SJCRH30 (cell line): ENCODE measurements at places on chromosomes 13 and 19. TPM values are rescaled to one million over a fixed set of nuclear protein-coding genes. Genes with fewer than 3 reads are reported as not detected.

- DNase-seq: no peak
These were observed 3.8 kb upstream of the MAP2K7 start for GRCh38 chr19:7899751-7900378.

- no peak for DNase-seq
These were observed 86.0 kb downstream of the ING1 start for GRCh38 chr13:110799246-110800236.

GRCh38 chr13:52804202-52804641, 44.2 kb downstream of the PCDH8 start:
- DNase-seq: peak; percentile 74

- no peak for DNase-seq
These were observed 1.2 kb upstream of the CDC34 start for GRCh38 chr19:530134-531008.

Gene MRPS31
- total RNA-seq: 33.6 and 38.6 TPM in 2 replicates

Gene GPC5
- 0.18 and 0.49 TPM in 2 replicates for total RNA-seq

DNA sequence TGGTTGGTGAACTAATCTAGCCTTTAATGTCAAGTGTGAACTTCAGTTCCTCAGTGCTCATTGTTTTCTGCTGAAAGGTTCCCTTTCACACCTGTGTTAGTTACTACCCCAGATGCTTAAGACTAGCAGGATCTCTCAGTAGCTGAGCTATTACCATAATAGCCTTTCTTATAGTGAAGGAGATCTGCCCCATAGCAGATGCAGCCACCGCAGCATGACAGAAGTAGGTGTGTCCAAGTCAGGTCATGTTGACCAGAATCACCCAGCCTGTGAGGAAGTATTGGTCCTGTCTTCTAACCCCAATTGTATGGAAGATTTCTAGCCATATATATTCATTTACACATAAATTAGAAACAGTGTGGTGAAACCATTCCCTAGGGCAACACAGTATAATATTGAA, 37.3 kb downstream of the ZAR1L start:
- no peak for DNase-seq

Gene LILRB4
- not detected in 2 replicates for total RNA-seq

Gene CLEC4G
- not detected in 2 replicates for total RNA-seq

DNA sequence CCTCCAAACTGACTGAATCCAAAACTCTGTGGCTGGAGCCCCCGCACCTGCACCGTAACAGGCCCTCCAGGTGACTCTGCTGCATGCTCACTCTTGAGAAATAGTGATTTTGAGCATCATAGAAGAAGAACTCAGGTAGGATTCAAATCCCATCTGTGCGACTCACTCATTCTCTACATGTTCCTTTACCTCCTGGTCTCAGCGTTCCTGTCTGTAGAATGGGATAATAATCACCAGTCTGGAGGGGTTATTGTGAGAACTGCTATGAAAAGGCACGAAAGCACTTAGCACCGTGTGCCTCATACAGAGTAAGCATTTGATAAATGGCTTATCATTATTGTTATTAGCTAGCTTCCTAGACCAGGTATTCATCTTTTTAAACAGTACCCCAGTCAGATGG, 36.5 kb upstream of the NPAS1 start:
- no peak for DNase-seq

DNA sequence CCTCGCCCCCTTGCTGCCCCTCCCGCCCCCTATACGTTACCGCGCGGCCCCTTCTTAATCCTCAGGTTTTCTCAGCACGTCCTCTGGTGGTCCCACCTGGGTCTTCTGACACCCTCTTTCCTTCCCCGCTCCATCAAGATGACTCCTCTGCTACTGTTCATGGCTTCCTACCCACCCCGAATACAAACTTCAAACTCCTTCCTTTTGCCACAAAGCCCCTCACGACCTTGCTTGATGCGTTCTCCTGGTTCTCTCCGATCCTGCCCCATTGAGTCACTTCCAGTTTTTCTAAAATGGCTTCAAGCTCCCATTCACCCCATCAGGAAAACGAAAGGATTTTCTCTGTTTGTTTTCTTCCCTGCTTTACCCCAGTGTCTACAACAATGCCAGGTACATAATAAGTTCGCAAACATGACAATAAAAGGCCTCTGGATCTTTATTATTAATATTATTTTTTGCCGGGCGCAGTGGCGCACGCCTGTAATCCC, 734 bp upstream of the SERTAD3 start:
- no peak for DNase-seq

- DNase-seq: no peak
These were observed 8.6 kb upstream of the HIPK4 start for GRCh38 chr19:40398417-40399131.

Gene CD209
- not detected in 2 replicates for total RNA-seq

Gene KCNRG
- 0.53 and 0.61 TPM in 2 replicates for total RNA-seq

Gene KIR3DL3
- not detected in 2 replicates for total RNA-seq

DNA sequence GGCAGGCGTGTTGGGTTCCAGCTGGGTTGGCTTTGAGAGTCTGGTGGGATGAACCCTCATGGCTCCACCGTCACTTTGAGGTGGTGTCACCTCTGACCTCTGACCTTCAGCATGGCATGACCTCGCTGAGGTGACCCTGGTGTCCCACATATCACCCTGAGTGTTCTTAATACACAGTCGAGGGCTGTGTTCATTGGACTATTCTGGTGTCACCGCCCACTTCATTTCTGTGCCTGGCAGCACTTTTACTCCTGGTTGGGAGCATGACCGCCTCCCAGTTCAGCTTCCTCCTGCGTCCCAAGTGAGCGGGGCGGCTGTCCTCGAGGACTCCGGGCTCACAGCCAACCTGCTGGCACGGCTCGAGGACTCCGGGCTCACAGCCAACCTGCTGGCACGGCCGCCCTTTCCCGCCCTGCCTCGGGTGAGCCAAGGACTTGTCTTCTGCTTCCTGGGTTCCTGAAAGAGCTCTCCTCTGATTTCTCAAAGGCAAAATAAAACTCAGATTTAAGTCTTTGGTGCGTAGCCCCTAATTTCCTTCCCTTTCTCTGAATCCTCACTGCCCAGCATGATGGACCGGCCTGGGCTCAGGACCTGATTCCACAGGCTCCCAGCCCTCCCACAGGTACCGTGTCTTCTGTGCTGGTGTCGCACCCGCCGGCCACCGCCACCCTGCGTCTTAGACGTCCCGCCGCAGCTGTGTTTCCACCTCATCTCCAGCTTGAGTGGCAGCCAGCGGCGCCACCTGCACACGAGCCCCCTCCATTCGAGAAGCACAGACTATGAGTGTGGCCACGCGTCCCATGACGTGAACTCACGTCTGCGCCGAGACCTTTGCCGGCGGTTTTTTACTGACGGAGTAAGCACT, 10.4 kb downstream of the ATP4B start:
- DNase-seq: no peak

DNA sequence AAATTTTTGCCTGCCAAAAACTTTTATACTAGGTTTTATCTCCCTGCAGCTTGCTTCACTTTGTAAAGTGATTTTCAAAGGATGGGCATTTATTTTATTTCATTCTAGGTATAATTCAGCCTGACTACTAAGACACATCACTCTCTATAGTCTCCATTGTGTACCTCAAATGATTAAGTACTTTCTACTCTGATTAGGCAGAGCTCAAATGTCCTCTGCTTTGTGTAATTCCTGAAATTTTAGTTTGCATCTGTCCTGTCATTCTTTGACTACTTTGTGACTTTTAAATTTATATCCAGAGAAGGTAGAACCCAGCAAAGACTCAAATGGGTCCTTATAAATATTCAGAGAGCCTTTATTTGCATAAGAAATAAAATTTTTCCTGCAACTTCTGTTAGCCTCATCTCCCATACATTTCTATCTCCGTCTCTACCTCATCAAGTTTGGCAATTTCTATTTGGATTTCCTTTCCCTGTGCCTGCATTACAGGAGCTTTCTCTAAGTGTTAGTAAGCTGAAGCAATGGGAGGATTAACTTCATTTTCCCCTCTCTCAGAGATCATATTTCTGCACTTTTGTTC, 1038.0 kb upstream of the ATXN8OS start:
- no peak for DNase-seq
